ENCODE measurements at places on chromosomes 12 and 14.

GRCh38 chr14:102278631-102278935 lies 26.4 kb downstream of the MOK start:
- DNase-seq: no peak

DNA sequence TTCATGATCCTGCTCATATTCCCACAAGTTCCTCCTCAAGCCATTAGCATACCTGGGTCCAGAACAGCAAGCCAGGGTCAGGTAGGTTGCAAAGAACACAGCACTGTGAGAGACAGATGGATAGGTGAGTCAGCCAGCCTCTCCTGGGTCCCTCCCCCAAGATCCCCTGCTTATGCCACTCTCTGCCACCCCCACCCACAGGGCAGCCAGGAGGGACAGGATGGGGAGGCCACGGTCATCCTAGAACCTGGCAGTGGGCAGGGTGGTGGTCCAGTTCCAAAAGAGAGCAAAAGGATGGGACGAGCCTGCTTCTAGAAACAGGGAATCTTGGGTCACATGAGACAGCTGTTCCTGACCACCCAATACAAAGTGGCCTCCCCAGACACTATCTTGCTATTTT lies 12.7 kb downstream of the FAIM2 start:
- DNase-seq: no peak

GRCh38 chr12:79983986-79984620 lies 49.2 kb upstream of the PPP1R12A start:
- DNase-seq: peak; percentile 30

- DNase-seq: no peak
These were observed 326.0 kb downstream of the RAD51B start for GRCh38 chr14:68145539-68145938.

DNA sequence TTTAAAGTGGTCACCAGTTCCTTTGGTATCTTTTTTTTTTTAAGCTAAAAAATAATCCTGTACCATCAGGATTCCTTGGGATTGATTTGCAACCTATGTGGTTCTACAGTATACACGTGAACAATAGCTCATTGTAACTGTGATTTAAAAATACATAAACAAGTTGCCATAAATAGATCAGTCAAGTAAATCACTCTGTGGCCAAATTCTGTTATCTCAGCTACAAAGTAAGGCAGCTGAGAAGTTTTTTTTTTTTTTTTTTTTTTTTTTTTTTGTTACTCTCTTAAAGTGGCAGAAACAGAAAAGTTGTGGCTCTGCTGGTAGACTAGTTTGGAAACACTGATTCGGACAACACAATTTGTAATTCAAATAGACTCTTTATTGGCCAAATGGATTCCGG lies 104.5 kb downstream of the PRICKLE1 start:
- DNase-seq: no peak

DNA sequence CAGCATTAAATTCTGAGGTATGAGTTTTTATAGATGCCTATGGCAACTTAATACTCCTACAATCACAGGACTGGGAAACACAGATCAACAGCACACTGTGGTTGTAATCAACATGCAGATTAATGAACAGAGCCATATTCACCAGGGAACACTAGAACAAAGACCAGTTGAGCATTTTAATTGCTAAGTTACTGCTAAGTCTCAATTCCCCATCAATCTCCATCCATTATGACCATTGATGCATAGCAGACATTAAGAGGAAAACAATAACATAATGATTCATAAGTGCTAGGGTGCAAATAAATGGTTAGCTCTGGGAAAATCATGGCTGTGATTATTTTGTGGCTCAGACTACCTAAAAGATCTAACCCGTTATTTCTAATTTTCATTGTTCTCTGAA lies 505.6 kb downstream of the TRHDE start:
- no peak for DNase-seq

DNA sequence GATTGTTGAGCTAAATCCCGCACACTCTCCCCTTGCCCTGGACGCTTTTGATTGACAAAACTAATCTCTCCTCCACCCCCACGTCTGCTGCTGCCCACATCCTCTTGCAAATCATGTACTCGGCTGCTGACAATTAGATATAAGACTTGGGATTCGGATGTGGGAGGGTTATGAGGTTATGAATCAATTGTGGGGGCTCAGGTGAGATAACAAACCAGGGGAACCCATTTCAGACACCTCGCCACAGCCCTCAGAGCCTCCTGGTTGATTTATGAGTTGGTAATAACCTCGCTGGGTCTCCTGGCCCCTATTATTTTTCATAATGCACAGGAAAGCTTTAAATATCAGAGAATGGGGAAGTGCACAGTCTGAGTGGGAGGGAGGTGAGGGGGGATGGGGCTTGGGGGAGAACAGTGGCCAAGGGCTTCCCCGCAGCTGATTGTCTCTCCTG lies 449.9 kb downstream of the DPF3 start:
- DNase-seq: no peak

DNA sequence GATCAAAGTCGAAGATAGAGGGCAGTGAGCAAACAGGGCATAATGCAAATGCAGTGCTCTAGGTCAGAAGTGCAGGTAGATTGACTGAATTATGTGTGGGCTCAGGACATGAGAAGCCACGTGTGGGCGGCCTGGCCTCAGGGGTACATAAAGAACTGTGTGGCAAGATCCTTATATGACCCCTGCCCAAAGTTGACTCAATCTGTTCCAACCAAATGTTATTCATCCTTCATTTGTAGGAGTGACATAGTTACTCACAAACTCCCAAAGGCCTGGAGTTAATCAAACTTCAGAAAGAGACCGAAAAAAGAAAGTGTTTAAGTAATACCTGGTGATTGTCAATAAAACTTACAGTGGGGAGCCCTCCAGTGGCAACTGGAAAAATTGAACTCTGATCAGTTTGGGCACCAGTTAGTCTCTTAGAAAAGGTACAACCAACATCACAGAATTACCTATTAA lies 150.4 kb upstream of the FAR2 start:
- no peak for DNase-seq

GRCh38 chr14:94310248-94310647 lies 12.9 kb downstream of the SERPINA6 start:
- DNase-seq: no peak

GRCh38 chr12:104643819-104644669 lies 187.3 kb downstream of the CHST11 start:
- DNase-seq: peak; percentile 84

DNA sequence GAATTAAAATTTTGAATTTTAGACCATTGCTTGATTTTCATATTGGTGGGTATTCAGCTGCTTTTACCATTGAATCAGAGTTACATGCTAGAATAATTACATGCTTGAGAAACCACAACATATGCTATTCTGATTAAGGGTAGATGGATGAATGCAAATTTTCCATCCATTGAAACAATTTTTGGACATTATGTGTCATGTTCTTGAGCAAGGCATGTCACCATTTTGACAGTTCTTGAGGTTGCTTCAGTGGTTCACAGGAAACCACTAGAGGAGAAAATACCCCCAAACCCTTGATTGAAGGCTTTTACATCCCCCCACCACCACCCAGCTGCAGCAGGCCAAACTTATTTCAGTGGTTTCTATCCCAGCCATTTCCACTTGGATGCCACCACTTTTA lies 13.5 kb downstream of the UBR7 start:
- DNase-seq: no peak

GRCh38 chr12:94290353-94290752 lies 142.0 kb downstream of the PLXNC1 start:
- DNase-seq: no peak

- DNase-seq: no peak
These were observed 14.2 kb downstream of the IQSEC3 start for GRCh38 chr12:80681-81190.

- peak; percentile 78 for DNase-seq
These were observed 84.6 kb upstream of the NAV3 start for GRCh38 chr12:77746096-77746495.

DNA sequence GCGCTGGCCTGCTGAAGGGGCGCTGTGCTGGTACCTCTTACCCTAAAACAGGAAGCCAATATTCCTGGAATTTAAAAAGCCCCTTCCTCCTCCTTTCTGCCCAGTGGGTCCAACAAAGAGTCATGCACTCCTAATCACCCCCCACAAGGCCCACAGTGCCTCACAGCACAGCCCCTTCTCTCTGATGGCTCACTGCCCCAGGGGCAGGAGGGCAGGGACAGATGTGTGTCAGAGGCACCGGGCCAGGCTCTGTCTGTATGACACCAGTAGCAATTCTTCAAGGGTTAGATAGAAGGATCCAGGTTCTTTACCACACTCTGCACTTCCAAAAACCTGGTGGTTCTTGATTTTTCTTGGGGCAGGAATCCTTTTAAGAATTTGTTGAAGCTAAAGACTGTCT lies 8.9 kb downstream of the MYH6 start:
- no peak for DNase-seq

- DNase-seq: no peak
These were observed 118.2 kb upstream of the TMCC3 start for GRCh38 chr12:94768398-94769046.

DNA sequence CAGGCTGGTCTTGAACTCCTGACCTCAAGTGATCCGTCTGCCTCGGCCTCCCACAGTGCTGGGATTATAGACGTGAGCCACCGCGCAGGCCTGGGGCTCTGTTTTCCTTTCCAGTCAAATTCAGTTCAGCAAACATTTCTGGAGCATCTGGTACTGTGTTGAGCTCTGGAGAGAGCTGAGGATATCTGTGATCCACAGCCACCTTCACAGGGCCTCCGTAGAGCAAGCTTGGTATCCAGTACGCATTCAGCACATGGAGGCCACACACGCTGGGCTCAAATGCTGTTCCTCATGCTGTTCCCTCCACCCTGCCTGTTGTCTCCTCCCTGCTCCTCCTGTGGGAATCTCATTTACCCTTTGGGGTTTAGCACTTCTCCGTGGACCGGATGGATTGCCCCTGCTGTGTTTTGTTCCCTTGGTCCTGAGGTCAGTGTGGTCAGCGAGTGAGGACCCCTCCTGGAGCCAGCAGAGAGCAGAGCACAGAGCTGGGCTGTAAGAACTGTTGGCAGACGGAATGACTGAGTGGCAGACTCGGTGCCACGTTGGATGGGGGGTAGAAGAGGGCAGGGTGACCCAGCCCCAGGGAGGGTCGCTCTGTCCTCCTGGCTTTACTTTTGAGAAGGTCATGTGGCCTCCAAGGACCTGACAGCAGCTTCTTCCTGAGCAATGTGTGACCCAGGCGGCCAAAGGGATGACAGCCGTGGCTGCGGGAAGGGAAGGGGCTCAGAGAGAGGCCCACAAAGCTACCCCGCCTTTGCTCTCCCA lies 891 bp downstream of the RPS6KL1 start:
- DNase-seq: no peak

DNA sequence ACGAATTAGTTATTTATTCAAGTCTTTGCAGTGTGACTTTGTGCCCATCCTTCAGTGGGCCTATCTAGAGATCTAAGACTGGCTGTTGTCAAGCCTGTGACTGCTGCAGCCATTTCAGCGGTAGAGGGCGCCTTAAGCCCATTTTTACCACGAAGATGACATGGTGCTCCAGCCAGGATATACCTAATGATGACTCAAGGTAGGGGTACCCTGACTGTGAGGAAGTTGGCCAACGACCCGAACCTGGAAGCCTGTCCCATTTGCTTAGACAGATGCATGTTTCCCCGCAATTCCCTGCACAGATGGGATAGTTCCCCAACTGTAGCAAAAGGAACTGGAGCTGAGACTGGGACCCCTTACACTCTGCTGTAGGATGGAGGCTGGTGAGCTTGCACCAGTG lies 41.3 kb downstream of the RAB3IP start:
- no peak for DNase-seq

- DNase-seq: no peak
These were observed 553.9 kb downstream of the VRK1 start for GRCh38 chr14:97350894-97351731.

GRCh38 chr12:131808744-131809371 lies 19.3 kb upstream of the MMP17 start:
- no peak for DNase-seq

- no peak for DNase-seq
These were observed 199.3 kb upstream of the PPFIA2 start for GRCh38 chr12:81958406-81958805.

DNA sequence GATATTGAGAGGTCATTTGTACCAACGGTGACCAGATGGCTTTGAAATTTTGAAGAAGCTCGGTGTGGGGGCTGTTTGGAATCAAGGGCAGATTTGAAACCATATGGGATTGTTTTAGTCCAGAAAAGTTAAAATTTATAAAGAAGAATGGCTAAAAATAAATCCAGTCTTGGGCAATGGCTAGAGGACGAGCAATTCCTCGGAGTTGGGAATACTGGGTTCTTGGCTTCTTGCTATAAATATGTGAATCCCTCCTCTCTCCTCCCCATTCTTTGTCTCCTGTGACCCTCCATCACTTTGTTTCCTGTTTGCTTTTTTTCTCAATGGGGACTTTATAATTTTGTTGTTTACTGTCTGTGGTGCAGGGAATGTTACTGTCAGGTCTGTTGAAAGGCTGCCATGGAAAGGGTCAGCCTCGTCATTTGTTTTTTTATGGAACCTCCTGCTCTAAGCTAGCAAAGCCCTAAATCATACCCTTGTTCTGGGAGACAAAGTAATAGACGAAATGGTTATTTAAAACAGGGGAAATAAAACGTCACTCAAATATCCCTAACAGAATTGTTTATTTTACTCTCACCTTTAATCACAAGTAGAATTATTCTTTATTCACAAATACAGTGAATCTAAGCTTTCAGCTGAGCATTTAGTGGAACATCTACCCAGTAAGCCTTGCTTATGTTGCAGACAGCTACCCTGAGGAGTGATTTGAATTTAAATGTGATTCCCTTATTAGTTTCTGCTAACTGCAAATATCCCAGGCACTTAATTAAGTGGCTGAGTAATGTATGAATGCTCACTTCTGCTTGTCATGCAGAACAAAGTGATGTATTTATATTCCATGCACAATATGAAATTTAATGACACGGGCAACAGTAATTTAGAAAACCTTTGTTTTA lies 273.1 kb upstream of the NOVA1 start:
- peak; percentile 68 for DNase-seq

- no peak for DNase-seq
These were observed 515.5 kb downstream of the C12orf50 start for GRCh38 chr12:87513536-87514280.

DNA sequence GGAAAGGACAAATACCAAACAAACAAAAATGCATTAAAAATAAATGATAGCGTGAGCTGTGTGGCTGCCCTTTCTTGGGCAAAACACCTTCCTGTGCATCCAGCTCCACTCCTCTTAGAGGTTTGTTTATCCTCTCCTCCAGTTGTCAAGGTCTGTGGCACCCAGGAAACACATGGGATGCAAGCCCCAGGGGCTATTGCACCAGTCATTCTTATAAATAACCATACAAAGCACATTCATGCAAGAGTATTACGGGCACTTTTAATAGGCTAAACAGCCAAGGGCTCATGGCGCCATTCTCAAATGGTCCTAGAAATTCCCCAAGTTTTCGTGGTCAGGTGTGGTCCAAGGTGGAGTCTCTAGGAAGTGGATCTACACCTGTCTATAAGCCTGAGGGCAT lies 257.0 kb downstream of the DPF3 start:
- DNase-seq: no peak

- no peak for DNase-seq
These were observed 114.0 kb upstream of the TMPO start for GRCh38 chr12:98401427-98401826.

GRCh38 chr14:99255621-99256482 lies 16.1 kb downstream of the BCL11B start:
- no peak for DNase-seq

GRCh38 chr12:53660041-53660440 lies 15.8 kb downstream of the ATP5MC2 start:
- DNase-seq: no peak

All from SHP77 treated with DMSO at 0.1 percent for 48 hours (cell line).